CD4-positive, alpha-beta T cell treated with Interleukin-6 for 4 hours (primary cell): ENCODE measurements at places on chromosomes 11 and 22.

- DNase-seq, result no peak
These were observed 119.8 kb upstream of the PLET1 start for GRCh38 chr11:112380464-112380863.

- no peak for DNase-seq
These were observed 92.5 kb downstream of the SIK3 start for GRCh38 chr11:117005758-117006157.

DNA sequence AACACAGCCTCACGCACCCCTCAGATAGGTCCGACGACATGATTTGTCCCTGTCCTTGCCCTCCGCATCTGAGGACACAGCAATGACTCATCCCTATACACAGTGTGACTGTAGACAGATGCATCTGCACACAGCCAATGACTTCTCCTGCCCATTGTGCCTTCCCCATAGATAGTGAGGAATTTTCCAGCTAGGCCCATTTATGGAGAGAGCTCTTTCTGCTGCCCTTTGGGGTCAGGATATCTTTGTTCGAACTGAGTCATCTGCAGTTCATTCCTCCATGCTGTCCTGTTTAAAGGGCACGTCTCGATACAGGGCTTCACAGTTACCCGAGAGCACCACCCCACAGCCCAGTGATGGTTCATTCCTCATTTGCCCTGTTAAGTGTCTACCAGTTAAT, 96.7 kb downstream of the LARGE1 start:
- no peak for DNase-seq

- DNase-seq, result no peak
These were observed 4.3 kb upstream of the WT1 start for GRCh38 chr11:32439501-32440210.

GRCh38 chr11:121582296-121582695, 129.5 kb upstream of the SORL1-AS1 start:
- no peak for DNase-seq

DNA sequence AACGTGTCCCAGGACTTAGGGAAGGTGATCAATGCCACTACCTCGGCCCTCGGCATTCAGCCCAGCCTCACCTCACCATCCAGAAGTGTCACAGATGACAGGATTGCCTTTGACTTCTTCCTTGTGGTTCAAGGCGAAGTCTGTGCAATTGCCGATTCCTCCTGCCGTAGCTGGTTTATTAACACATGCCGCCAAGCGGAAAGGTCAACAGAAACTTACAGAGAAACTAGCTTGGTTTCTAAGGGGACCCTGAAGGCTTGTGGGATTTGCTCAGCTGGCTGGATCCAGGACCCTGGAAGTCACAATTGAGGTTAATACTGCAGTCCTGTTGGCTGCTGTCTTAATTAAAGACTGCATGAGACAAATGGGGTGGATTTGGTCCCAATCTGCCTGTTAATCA, 65.6 kb downstream of the SHANK2 start:
- no peak for DNase-seq

- DNase-seq, result no peak
These were observed 217.7 kb upstream of the CTSC start for GRCh38 chr11:88555018-88555828.

DNA sequence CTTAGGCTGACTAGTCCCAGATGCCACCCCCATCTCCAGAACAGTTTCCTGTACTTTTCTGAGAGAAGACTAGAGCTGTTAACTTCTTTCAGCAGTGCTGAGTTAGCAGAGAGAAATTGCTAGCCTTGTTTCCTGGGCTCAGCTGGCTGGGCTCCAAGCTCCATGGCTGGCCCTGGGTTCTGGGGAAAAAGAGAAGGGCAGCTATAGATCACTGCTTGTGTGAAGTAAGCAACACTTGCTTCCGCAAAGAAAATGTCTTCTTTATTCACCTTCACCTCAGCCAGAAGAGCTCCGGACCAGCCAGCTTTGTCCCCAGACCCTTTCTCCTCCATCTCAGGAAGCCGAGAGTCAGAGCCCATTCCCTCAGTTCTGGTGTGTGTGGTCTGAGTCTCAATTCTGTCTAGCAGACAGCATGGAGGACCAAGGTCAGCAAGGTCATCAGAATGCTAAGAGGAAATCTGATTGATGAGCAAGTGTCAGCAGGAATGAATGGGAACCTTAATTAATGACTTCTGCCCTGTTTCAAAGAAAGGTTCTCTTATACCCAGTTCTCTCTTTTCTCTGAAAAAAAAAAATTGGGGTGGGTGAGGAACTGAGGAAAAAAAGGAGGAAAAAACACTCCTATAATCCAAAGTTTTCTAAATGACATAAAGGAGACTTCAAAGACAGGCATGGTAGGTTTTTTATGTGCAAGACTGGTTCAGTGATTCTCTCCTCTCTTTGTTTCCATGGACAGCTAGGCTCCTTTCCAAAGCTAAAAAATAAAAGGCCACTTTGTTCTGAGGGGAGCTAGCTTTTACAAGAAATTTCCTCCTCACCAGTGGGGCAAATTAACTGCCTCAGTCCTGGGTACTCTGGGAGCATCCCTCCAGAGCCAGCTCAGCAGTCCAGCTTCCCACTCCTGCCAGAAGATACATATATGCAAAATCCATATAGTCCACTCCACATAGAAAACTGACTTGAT, 63.6 kb upstream of the FAM181B start:
- DNase-seq, result no peak

- DNase-seq, result no peak
These were observed 8.8 kb downstream of the SLC35F2 start for GRCh38 chr11:107849790-107850189.

- peak; percentile 49 for DNase-seq
These were observed 2.5 kb upstream of the SEPTIN3 start for GRCh38 chr22:41966607-41967240.

GRCh38 chr11:39932966-39933365, 1526.5 kb downstream of the LRRC4C start:
- DNase-seq, result no peak

DNA sequence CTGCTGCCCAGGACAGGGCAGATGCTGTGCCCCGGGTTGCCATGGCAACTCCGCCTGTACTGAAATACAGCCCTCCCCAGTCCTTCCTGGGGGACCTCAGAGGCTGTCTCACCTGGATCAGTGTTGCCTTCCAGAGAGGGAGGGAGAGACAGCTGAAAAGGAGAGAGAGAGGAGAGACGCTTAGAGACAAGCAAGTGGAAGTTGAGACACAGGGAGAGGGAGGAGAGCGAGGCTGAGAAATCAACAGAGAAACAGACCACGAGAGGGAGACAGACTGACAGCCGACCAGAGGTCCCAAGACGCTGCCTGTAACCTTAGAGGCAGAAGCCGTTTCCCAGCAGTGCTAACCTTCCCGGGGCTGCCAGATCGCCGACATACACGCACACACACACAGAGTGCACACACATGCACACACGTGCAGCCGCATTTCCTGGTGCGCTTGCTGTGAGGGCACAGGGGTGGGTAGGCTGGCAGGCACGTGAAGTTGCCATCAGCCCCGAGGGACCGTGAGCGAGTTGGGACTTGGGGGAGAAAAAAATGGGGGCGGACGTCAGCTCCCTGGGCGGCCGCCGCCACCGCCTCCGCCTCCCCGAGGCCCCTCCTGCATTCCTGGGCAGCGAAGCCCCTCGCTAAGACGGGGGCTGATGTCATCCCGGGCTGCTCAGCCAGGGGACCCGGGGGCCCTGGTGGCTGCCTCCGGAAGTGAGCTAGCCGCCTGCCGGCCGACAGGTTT, 88.6 kb upstream of the CRYBB3 start:
- peak; percentile 70 for DNase-seq

GRCh38 chr11:123145661-123146060, 49.4 kb downstream of the CLMP start:
- no peak for DNase-seq

- no peak for DNase-seq
These were observed 650 bp downstream of the CST6 start for GRCh38 chr11:66012371-66012945.

- DNase-seq, result no peak
These were observed 116.0 kb upstream of the TIMP3 start for GRCh38 chr22:32685512-32685911.

- no peak for DNase-seq
These were observed 93.9 kb downstream of the YAP1 start for GRCh38 chr11:102204174-102204573.

DNA sequence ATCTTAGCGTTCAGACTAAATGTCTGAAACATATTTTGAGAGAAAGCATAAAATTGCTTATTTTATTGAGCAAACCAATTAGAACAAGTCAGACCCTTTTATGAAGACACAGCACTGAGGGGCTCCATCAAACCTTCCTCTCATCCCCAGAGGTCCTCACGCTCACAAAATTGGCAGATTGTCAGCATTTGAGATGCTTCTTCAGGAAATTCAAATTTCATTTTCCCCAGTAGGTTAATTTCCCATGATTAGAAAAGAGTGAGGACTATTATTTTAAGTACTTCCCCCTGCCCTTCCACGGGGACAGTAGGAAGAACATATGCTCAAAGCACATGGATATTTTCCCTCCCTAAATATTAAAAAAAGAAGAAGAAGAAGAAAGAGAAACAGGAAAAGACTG, 851.8 kb downstream of the BRD1 start:
- no peak for DNase-seq

DNA sequence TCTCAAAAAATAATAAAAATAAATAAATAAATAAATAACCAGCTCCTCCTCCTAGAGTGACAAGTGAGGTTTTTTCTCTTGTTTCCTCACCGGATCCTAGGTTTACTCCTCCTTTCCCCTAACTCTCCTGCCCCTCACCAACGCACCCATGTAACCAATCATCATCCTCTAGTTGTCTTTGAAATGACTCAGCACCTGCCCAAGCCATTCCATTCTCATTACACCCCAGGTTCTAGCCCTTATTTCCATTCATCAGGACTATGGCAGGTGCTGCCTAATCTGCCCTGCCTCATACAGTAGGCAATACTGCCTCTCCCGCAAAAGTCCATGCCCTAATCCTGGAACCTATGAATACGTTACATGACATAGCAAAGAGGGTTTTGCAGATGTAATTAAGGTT, 60.4 kb downstream of the BUD13 start:
- no peak for DNase-seq

- no peak for DNase-seq
These were observed 47.6 kb upstream of the KCNQ1OT1 start for GRCh38 chr11:2747248-2748027.

DNA sequence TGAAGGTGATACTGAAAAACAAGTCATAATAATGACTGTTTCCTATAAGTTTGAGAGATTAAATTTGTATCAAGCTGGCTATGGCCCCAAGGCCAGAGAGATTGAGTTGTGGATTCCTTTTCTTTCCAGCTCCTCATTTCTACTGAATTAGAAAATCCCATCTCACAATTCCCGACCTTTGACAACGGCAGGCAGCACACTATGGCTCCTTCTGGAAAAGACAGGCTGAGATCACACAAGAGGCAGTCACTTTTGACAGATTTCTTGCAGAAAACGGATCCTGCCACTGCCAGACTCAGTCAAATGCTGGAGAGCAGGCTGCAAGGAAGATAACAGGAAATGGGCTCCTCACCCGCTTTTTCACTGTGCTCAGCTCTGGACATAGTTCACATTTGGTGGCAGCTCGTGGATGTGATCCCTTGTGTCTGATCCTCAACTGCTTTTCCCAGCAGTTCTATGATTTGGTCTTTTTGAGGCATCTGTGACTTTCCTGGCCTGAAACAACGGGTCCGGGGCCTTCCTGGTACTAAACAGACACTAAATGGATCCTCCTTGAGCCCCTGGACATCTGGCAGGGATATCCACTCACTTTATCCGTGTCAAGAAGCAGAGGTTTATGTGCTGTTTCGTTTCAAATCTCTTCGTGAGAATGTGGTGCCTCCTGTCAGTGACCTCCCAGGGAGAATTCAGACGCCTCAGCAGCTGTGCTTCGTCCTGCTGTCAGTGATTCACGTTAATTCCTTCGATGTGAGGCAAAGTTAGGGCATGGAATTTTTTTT, 26.1 kb upstream of the RTL6 start:
- no peak for DNase-seq

DNA sequence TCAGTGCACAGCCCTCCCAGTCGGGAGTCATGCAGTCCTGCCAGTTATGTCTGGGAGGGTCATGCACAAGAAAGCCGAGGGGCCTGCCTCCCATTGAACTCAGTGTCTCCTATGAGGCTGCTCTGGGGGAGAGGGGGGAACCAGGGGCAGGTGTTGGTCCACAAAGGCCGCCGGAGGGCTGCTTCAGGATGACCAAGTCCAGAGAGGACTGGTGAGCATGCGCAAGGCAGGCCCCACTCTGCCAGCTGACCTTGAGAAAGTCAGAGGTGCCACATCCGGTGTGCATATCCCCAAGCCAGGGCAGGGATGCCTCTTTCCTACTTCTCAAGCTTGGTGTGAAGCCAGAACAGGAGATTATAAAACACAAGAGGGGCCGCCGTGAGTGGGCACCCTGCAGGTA, 4.4 kb downstream of the SCN4B start:
- no peak for DNase-seq

DNA sequence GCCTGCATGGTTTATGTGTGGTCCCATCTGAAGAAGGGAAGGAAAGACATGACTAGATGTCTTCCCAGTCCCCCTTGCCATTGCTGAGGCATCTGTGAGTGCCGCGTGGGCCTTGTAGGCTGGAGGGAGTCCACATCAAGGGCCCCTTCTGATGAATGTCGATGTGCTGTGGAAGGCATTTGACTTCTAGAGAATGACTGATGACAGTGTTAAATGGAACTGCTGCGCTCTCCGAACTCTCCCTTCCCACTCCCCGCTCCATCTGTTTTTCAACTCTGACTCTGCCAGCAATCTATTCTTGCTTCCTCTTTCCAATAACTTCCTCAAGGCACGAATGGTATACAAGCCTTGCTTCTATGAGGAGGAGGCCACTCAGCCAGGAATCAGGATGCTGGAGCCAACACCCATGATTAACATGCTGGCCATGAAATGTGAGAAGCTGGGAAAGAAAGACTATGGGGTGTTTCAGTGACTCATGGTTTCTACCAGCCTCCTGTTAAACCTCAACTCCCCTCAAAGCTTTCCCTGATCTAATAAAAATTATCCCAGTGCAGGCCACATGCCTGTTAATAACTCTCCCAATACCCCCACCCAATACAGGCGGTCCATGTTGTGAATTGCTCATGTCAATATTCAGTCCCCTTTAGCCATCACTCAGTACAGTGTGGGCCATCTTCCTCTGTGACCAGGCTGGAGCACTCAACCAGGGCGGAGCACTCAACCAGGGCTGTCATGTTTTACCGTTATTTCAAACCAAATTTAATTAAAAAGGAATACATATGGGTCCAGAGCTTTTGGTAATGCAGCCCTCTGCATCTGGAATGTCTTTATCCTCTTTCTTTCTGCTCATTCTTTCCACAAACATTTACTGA, 46.4 kb upstream of the TBCEL start:
- DNase-seq, result no peak

GRCh38 chr11:64869571-64870175, 8.7 kb downstream of the EHD1 start:
- peak; percentile 48 for DNase-seq

GRCh38 chr22:45863981-45864751, 112.8 kb downstream of the WNT7B start:
- DNase-seq, result peak; percentile 67
